Cortex of kidney (tissue), 1 donor: ENCODE measurements at places on chromosomes 12 and 14.

DNA sequence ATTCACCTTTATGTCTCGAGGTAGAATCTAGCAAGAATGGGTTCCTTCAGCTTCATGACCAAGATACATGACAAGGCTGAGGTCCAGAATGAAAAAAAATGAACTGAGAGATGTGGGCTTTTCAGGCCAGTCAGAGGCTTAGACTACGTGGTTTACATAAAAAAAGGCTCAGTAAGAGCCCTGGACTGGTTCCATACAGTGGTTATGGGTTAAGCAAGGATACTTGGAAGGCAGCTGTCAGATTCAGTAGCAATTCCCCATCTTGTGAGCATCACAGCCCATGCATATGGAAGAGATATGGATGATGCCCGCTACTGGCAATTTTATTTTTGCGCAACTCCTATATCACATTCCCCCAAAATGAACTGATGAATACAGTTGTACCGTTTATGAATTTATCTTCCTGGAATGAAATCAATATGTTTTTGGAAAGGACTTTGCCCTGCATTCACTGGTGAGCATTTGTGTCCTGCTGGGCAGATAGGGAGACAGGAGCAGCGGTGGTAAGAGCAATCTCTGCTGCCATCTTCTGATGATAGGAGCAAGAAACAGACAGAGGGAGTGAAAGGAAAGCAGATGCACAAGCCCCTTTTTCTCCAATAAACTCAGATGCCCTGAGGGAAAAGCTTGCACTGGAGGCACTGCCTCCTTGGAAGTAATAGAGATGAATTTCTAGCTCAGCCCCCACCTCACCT, 280.4 kb downstream of the GALC start:
- DNase-seq = no peak

GRCh38 chr14:89365061-89365801, 51.8 kb downstream of the FOXN3 start:
- no peak for DNase-seq

DNA sequence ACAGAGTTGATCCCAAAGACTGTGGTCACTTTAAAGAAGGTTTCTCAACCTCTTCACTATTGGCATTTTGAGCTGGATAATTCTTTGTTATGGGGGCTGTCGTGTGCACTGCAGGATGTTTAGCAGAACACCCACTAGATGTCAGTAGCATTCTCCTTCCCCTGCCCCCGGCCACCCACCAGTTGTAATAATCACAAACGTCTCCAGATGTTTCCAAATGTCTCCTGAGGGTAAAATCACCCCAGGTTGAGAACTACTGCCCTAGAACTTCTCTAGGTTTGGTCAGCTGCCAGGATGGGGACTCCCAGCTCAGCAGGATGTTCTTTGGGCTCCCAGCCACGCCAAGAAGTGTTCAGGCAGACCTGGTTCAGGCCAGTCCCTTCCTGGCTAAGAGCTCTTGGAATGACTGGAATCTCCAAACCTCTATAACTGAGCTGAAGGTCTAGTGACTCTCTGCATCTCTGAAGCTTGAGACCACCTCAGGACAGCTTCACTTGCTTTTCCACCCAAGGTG, 12.5 kb upstream of the AJUBA start:
- no peak for DNase-seq

DNA sequence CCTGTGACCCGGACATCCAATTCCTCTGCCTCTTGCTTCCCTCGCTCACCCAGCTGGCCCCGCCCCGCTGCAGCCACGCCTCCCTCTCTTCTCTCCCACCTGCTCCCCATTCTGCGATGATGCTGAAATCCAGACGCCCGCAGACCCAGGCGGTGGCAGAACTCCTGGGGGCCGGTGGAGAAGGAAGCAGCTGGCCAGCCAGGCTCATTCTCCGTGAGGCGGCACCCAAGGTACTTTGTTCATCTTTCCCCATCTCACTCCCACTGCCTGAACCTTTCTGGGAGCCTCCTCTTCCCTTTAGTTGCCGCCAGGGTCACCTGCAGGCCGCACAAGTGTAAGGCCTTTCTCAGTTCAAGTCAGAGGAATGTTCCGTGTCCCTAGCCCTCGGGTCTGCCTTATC, 35.7 kb downstream of the FOXN4 start:
- no peak for DNase-seq

GRCh38 chr12:15163030-15163976, 57.9 kb downstream of the RERG start:
- no peak for DNase-seq

GRCh38 chr12:117124421-117125271, 25.4 kb upstream of the TESC start:
- DNase-seq = no peak

- no peak for DNase-seq
Measured at GRCh38 chr14:56341766-56342493, 223.7 kb downstream of the PELI2 start.

DNA sequence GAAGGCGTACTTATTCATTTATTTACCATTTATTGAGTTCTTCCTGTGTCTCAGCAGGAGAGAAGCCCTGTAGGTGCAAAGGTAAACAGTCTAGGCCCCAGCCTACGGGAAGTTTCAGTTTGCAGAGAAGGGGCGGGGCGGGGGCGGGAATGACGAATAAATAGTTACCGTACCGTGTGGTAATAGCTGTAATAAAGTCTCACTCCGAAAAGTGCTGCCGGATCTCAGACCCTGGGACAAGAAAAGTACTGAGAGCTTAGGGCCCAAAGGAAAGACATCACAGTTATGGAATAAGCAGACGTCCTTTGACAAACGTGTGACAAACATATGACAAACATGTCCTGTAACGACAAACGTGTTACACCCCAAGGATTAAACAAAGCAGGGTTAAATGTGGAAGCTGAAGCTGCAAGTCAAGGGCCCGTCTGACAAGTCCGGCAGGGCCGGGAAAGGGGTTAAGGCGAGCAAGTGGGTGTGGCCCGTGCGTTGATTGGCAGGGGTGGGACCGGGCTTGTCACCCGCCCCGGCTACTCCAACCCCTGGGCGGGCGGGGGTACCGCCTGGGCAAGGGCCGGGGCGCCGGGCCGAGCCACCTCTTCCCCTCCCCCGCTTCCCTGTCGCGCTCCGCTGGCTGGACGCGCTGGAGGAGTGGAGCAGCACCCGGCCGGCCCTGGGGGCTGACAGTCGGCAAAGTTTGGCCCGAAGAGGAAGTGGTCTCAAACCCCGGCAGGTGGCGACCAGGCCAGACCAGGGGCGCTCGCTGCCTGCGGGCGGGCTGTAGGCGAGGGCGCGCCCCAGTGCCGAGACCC, at the start of gene LRP10:
TSS of gene LRP10 (plus strand) at position 517 of the 809 bp plus-strand sequence. CDS start 564 bp downstream, outside the sequence.
- no peak for DNase-seq

- no peak for DNase-seq
Measured at GRCh38 chr14:100593751-100594624, 6.8 kb upstream of the BEGAIN start.

DNA sequence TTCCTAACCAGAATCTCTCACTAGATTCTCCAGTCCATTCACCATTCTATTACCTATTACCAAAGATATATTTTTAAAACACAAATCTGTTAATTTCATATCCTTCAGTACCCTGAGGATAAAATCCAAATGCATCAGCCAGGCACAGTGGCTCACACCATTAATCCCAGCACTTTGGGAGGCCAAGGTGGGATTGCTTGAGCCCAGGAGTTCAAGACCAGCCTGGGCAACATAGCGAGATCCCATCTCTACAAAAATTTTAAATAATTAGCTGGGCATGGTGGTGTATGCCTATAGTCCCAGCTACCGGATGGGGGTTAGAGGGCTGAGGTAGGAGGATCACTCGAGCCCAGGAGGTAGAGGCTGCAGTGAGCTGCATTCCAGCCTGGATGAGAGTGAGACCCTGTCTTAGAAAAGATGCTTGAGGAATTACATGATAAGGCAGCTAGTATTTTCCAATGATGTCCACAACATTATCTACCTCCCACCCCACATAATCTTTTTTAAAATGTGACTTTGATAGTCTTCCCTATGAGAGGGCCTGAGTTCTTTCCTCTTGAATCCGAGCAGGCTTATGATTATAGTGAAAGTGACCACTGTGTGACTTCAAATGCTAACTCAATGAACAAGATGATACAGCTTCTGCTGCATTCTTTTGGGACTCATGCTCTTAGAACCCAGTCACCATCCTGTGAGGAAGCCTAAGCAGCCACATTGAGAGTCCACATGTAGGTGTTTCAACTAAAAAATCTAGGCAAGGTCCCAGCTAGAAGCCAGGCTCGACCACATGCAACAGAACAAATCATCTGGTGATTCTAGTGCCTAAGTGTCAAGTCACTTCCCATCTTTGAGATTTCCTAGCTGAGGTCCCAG, 18.0 kb downstream of the HECTD1 start:
- no peak for DNase-seq

GRCh38 chr12:117033382-117034221, 65.6 kb downstream of the TESC start:
- DNase-seq = no peak

- no peak for DNase-seq
Measured at GRCh38 chr14:30283822-30284446, 275.0 kb upstream of the G2E3 start.

- DNase-seq = no peak
Measured at GRCh38 chr14:35879151-35879648, 53.1 kb downstream of the BRMS1L start.

GRCh38 chr14:36217027-36217426, 40.5 kb upstream of the PTCSC3 start:
- no peak for DNase-seq
